ENCODE measurements at places on chromosomes 6 and 20.
A peak's percentile ranks its signal among the peaks of the same experiment; 100 is the strongest.

DNA sequence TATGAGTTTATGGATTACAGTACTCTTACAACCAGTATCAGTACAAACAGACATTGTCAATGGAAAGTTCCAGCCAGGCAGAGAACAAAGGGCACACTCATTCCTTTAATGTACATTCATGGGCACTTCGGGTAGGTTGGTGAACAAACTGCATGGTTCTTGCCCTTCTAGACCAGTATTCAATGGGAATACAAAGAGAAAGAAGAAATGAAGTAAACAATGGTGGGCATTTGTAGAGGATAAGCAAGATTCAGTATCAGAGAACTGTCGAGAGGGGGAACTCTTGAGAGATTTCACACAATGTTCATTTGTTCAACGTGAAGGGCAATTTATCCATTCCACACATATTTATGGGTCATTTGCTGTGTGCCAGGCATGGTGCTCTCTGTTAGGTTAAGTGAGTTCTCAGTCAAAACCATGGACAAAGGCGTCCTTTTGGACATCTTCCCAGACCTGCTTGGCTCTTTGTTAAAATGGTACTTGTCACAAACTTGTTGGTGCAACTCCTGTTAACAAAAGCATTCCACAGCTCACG, 714.8 kb downstream of the DHX35 start:
- DNase-seq = no peak

DNA sequence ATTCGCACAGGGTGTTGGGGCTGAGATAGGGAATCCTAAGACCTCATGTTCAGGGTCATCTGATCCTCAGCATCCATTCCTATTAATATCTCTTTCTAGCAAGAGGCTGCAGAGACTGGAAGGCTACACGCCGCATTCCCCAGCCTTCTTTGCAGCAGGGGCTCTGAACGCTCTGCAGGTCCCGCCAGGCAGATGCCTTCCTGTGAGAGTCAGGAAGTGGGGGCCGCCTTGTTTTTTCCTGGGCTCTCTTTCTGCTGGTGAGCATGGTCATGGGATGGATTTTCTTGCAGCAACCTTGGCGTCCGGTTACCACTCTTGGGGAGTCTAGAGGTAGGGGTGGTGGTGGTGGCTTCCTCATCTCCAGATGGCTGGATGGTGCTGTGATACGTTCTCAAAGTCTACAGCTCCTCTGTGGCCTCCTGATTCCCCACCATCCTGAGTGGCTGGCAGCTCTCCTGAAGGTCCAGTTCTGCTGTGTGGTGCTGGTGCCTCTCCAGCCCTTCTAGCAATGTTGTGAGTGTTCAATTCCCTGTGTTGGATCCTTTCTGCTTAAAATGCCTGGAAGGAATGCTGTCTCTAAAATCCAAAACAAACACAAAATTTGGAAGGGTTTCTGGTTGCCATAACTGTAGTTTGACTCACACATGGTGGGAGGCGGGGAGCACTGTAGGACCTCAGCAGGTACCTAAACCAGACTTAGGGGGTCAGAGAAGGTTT, 111.9 kb downstream of the CEBPB start:
- DNase-seq = no peak

DNA sequence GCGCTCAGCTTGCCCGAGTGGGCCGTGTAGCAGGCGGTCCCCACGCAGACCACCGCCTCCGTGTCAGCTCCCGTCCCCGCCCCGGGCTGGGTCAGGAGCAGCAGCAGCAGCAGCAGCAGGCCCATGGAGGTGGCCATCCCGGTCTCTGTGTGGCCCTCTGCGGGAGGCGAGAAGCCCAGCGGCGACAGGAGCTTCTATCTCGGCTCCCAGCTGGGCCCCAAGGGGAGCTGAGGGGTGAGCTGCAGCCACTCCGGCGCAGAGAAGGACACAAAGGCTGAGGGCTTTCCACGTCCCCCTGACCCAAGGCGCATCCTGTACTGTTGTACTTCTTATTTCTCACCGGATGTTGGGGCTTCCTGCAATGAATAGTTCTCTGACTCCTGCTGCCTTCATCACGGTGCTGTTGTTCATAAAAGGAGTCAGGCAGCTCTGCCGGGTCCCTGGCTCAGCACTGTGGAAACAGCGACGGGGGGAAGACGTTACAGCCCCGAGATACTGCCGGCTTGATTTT, at the start of gene CD93:
CD93 (minus strand) TSS at position 269 of the 511 bp plus-strand sequence; CDS start at position 137, 132 bp downstream.
- DNase-seq = no peak

GRCh38 chr6:140043762-140044378, 669.4 kb upstream of the CITED2 start:
- no peak for DNase-seq

GRCh38 chr6:136362421-136363356, 73.0 kb upstream of the BCLAF1 start:
- no peak for DNase-seq

DNA sequence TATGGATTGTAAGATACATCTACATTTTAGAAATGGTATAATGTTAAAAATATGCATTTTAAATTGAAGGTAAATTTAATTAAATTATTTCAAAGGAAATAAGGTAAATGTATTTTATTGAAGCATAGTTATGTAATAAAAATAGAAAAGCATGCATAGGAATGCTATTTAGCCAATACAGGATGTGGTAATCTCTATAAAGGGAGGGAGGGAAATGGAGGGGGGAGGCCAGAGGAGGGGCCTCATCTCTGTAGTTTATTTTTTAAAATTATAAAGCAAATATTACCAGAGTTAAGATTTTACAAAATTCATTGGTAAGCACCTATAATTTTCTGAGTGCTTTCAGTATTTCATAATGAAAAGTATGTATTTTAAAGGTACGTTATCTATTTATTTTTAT, 27.2 kb downstream of the SLC16A10 start:
- no peak for DNase-seq

DNA sequence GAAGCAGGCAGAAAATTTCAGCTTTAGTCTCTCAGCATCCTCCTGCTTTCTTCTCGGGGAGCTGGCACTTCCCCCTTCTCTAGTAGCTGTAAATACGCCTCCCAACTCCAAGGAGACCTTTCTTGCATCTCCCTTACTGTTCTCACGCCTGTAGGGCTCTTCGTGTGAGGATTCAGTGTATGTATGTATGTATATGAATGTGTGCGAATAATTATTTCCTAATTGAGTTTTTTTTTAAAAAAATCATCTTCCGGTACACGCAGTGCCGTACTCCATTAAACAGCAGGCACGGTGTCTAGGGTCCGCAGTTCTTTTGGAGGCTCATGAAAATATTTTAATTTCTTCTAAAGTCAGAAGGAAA, 85.4 kb downstream of the HFE start:
- DNase-seq = no peak

DNA sequence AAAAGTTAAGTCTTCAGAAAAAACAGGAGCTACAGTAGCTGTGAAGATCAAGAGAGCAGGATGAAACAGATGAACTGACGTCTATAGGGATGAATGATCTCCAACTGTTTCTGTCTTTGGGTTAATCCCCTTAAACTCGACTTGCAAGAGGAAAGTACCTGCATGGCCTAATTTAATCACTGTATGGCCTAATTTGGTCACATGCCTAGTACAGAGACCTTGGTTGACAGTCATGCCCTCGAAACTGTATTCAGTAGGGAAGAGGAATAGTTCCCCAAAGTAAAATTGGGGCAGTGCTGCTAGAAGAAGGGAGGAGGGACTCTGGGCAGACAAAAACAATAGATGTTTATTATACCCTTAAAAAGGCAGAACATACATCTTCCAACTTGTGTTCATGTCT, 10.0 kb upstream of the SMAP1 start:
- DNase-seq = no peak

- DNase-seq = peak; percentile 58
Measured at GRCh38 chr6:75748743-75749538, at the start of gene MYO6. Gene MYO6 (plus strand): TSS chr6:75749239. CDS start chr6:75817548, 68,309 bp downstream.

- DNase-seq = no peak
Measured at GRCh38 chr6:49070411-49070810, 392.6 kb downstream of the MMUT start.

- DNase-seq = no peak
Measured at GRCh38 chr20:11926292-11926998, 8.8 kb downstream of the BTBD3 start.

GRCh38 chr20:32535953-32536823, 48.9 kb downstream of the NOL4L start:
- peak; percentile 77 for DNase-seq

DNA sequence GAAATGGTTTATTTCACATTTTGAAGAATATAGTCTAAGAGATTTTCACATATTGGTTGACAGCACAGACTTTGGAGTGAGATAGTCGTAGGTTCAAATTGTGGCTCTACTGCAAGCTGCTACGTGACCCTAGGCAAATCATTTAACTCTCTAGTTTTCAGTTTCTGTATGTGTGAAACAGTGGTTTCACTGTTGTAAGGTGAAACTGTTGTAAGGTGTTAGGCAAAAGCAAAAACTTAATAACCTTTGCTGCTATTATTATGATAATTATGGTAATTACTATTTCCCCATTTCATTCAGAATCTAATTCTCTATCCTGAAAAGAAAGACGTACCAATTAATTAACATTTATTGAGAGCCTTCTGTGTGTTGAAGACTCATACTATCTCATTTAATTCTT, 144.2 kb downstream of the REV3L start:
- DNase-seq = no peak

DNA sequence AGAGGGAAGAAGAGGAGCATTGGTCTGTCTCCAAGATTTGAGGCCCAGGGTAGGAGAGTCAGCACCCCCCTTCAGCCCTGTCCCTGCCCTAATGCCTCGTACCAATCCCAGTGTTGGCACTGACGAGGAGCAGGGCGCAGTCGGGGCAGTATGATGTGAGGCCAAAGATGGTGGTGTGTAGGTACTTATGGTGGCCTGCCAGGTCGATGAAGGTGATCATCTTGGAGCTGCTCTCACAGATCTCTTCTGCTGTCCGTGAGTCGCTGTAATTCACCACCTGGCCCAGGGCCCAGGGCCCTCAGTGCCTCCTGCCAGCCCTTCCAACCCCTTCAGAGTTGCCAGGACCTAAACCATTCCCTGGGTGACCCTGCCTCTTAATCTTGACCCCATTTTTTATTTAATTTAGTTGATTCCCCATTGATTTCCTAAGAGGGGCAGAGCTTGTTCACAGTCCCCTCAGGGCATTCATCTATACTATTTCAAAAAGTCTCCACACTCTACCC, 4.2 kb downstream of the GTPBP2 start:
- no peak for DNase-seq

GRCh38 chr20:39985271-39985827, 703.7 kb downstream of the MAFB start:
- no peak for DNase-seq

DNA sequence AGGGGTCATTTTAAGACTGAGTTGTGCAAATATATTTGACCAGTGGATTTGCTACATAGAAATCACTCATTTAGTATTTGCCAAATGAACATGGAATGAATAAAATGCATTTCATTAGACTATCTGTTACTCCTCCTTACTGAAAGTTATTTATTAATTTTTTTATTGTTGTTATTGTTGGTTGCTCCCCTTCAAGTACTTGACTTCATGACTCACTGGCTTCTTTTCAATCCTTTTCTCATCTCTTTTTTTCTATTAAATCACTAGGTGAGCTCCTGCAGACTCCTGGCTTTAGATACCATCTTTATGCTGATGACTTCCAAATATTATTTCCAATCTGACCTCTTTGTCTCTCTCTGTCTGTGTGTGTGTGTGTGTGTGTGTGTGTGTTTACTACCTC, 192.2 kb upstream of the FAM83B start:
- DNase-seq = no peak

DNA sequence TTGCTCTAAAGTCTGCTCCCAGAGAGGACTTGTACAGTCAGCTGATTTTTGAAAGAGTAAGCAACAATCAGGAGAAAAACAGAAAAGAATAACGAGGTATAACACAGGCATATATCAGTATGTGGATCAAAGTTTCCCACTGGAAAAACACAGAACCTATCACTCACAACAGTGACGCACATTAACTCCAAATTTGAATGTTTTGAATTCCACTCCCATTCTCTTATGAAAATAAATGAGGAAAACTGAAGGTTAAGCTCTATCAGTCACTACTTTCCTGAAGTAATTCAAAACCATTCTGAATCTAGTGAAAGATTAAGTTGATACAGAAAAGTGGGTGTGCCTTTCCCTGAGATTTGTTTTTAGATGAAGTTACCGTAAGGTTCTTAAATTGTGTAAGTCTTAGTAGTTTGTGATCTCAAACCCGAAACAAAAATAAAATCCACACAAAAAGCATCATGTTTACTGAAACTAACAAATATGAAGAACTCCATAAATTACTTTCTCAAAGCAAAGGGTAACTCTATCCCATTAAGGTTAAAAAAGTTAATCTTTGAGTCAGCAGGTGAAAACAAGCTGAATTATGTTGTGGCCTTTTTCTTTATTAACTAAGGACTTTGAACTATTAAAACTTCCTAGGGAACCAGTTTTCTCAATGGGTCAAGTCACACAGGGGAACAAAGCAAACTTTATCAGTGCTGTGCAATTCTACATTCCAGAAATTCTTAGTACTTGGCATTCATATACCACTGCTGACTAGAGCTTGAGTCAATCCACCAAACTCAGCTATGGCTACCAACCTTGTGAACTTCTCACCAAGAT, 115.7 kb downstream of the OGFRL1 start:
- DNase-seq = no peak

GRCh38 chr6:110990840-110991576, 9.2 kb downstream of the RPF2 start:
- DNase-seq = no peak

- DNase-seq = no peak
Measured at GRCh38 chr6:35488517-35488862, 8.4 kb downstream of the TEAD3 start.

- DNase-seq = no peak
Measured at GRCh38 chr20:47675190-47676142, 109.8 kb downstream of the SULF2 start.

- no peak for DNase-seq
Measured at GRCh38 chr6:52126231-52126630, 38.8 kb upstream of the PKHD1 start.

GRCh38 chr20:47972916-47973309, 187.6 kb upstream of the SULF2 start:
- no peak for DNase-seq

- DNase-seq = no peak
Measured at GRCh38 chr6:96394727-96395126, 126.9 kb upstream of the UFL1 start.

DNA sequence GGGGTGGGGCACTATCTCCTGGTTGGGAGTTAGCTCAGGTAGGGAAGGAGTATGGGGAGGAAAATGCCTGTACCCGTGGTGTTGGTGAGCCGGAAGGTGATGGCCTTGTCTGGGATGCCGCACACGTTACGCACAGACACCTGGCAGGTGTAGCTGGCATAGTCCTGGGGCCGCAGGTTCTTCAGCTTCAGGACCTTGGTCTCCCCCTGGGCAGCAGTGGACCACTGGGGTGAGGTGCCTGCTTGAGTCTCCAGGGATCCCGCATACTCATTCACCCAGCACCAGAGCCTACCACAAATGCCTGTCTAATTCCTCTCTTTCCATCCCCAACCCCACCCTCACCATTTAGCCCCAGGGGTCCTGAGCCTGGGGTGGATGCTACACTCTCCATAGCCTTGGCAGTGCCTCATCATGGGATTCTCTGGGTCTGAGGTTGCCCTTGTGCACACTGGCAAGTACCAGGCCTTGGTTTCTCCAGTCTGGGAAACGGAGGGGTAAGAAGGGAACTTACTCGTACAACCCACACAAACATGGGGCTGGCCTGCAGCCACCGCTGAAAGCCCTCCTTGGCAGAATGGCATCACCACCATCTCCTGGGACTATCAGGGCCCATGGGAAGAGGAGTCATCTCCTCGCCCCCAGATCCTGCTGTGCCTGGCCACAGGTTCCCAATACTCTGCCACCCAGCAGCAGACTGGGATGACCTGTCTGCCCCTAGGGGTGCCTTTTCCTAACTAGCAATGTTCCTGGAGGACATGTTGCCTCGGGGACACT, 42.8 kb downstream of the MDGA1 start:
- no peak for DNase-seq

All from BE2C (cell line).